Testis (tissue), 5 donors: ENCODE measurements at places on chromosomes 4 and X. TPM values are rescaled to one million over a fixed set of nuclear protein-coding genes. Genes with fewer than 3 reads are reported as not detected.

DNA sequence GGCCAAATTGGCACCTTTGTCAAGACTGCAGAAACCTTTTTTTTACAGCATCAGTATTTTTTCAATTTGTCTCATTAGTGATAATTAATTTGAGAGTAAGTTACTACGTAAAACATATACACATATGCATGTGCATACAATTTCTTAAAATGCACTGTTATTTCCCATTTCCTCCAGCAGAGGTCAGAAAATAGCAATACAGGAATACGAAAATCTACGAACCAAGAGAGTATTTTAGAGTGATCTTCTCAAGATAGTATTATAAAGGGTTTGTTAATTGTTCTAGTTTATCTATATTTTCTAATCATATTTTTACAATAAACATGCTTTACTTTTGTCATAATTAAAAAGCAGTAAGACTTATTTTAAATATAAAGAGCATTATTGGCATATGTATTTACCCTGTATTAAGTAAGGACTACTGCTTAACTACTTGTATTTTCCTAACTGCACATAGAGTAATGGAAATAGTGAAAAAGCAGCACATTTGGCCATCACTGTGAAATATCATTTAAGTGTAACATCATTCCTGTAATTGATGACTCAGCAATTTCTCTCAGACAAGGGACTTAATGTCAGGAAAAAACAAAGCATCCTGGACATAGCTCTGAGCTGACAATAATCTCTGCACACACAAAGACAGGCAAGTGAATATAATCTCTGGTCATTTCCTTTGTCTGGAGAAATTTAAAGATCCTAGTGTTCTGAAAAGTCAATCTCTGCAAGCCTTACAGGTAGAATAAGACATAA, 45.6 kb downstream of the MAOB start:
- H3K27ac ChIP-seq = no peak overlapping the region
- no peaks in the 10 kb centered on the region for H3K27me3 ChIP-seq
- H3K4me3 ChIP-seq = no peak overlapping the region
- no peaks in the 10 kb centered on the region for H3K36me3 ChIP-seq
- no peaks in the 10 kb centered on the region for H3K4me1 ChIP-seq

DNA sequence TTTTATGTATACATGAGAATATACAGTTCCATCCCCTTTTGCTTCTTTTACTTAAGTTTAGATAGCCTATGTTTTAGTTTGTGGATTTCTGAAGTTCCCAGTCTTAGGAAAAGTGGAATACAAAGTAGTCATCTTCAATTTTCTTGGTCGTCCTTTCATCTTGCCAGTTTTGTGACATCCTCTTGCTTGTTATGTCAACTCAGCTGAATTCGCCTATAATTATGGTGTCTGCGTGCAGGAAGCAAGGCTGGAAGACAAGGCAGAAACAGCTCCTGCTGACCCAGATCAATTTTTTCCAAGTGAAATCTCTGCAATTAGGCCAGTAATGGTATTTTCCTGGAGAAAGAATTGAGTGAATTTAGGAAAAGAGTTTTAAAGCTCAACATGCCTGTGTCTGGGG, 28.1 kb upstream of the NYX start:
- H3K27me3 ChIP-seq = no peaks in the 10 kb centered on the region
- DNase-seq = no peak
- H3K36me3 ChIP-seq = no peaks in the 10 kb centered on the region
- no peak overlapping the region for H3K4me3 ChIP-seq

DNA sequence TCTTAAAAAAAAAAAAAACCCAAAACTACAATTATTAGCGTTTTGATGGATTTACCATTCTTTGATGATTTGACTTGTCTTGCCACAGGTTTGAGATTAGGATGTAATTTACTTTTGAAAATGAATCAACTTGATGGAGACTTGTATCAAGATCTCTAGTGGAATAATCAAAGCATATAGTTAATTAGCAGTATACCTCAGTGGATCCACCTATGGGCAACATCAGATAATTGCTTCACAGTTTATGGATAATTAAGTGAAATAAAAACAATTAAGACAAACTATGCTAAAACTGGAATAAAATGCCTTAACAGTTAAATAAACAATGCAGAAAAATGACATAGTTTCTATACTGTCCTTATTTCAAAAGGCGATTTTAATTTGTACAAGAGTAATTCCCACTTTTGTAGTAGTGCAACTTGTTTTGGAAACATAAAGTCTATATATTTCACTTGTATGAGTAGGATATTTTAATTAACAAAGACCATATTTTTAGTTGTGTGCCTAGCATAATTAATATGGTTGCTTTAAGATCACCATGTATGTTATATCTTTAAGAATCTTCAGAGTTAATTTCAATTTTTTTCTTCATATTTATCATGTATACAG, 4.2 kb downstream of the CPEB2 start:
- peak overlapping the region; percentile 99 for H3K27ac ChIP-seq
- H3K4me1 ChIP-seq = peaks cover 8% of the 10 kb centered on the region
- DNase-seq = no peak
- no peaks in the 10 kb centered on the region for H3K27me3 ChIP-seq
- no peak overlapping the region for H3K4me3 ChIP-seq

DNA sequence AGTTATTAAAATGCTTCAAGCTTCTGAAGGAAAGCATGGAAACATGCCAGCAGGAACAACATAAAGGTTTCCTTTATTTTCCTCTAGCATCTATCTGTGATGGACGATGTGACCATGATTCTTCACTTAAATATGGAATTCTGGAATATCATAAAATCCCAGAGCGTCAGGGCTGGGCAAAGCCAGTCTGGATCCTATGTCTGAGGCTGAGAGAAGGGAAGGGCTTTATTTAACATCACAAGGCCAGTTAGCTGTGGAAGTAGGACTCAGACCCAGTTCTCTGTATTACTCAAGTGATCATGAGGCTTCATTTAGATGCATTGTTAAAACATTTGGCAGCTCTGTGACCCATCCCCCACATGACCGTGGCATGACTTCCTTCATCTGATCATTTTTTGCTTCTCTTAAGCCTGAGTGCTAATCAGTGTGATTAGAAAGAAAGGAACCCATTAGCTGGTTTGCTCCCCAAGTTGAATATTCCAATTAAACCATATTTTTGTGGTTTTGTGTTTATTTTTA, 40.9 kb upstream of the EOLA2 start:
- H3K4me3 ChIP-seq = no peak overlapping the region
- H3K4me1 ChIP-seq = peaks cover 9% of the 10 kb centered on the region
- H3K36me3 ChIP-seq = no peaks in the 10 kb centered on the region
- no peak overlapping the region for H3K27ac ChIP-seq
- H3K27me3 ChIP-seq = no peaks in the 10 kb centered on the region

GRCh38 chr4:170003071-170004070, 22.8 kb downstream of the MFAP3L start:
- H3K4me1 ChIP-seq = peaks cover 3% of the 10 kb centered on the region
- H3K4me3 ChIP-seq = no peak overlapping the region
- no peaks in the 10 kb centered on the region for H3K36me3 ChIP-seq
- no peaks in the 10 kb centered on the region for H3K27me3 ChIP-seq
- no peak for DNase-seq

- no peaks in the 10 kb centered on the region for H3K36me3 ChIP-seq
- DNase-seq = no peak
- no peaks in the 10 kb centered on the region for H3K4me1 ChIP-seq
- H3K27ac ChIP-seq = no peak overlapping the region
Measured at GRCh38 chr4:167890226-167890625, 202.1 kb upstream of the ANXA10 start.

DNA sequence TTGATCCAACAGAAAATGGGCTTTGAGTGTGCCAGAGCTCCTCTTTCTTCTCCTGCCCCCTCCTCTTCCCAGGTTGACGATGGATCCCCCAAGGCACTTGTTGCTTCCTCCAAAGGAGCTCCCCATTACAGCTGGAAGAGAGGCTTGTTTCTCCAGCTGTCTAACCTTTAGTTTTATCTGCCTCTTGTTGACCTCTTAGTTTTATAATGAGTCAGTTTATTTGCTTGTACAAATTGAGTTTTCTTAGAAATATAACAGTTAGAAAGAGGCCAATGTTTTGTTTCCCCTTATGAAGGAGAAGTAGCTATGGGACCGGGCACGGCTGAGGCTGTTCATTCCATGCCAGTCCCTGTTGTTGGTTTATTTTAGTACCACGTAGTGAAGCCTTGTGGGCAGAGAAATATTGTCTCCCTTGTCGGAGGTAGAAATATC, 158.2 kb downstream of the SPRY1 start:
- no peak for DNase-seq
- peak overlapping the region; percentile 70 for H3K27ac ChIP-seq
- no peaks in the 10 kb centered on the region for H3K36me3 ChIP-seq
- H3K4me1 ChIP-seq = peaks cover 24% of the 10 kb centered on the region

DNA sequence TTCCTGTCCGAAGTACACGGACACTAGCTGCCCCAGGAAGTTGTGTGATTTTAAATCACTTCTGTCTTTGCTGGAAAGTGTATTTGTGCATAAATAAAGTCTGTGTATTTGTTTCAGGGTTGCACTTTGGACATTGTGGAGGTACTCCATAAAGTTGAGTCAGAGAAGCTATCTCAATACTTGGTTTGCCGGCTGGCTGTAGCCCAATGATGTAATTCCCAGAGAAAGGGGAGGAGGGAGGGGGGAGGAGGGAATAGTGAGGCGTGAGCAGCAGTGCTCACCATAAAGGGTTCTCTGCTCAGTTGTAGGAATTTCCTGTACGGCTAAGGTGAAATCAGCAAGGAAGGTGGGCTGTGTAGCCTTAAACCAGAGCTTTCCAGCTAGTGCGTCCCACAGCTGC, 7.5 kb downstream of the APEX2 start:
- H3K4me3 ChIP-seq = no peak overlapping the region
- DNase-seq = no peak
- H3K4me1 ChIP-seq = no peaks in the 10 kb centered on the region
- no peaks in the 10 kb centered on the region for H3K27me3 ChIP-seq
- no peaks in the 10 kb centered on the region for H3K36me3 ChIP-seq

GRCh38 chr4:13007802-13008470, 476.2 kb downstream of the RAB28 start:
- H3K27me3 ChIP-seq = no peaks in the 10 kb centered on the region
- no peak overlapping the region for H3K4me3 ChIP-seq
- no peak overlapping the region for H3K27ac ChIP-seq
- no peaks in the 10 kb centered on the region for H3K4me1 ChIP-seq
- no peaks in the 10 kb centered on the region for H3K36me3 ChIP-seq

DNA sequence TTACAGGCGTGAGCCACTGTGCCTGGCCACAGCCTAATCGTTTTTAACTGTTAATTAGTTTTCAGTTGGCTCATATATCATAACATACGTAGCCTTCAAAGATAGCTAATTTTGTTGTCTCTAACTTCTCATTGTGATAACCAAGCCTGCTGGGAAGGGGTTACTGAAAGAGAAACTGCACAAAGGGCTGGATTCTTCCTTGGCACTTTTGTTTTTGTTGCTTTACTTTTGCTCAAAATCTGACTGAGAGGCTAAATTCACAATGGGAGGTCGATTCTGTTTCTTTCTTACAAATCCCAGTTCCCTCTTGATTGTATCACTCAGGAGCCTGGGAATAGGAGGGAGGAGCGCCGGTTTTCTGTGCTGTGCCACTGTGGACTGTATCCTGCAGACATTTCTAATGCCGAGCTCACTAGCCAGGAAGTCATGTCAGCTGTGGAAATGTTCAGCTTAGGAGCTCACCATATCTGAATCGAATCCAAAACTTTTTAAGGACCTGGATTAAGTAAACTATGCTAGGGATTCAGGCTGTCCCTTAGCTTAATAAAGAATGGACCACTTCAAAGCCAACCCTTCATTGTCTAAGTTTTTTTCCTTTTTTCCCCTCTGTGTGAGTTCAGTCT, 120.5 kb upstream of the FAT1 start:
- no peaks in the 10 kb centered on the region for H3K4me1 ChIP-seq
- H3K4me3 ChIP-seq = no peak overlapping the region
- no peaks in the 10 kb centered on the region for H3K36me3 ChIP-seq
- DNase-seq = peak; percentile 31
- peak overlapping the region; percentile 83 for H3K27ac ChIP-seq

DNA sequence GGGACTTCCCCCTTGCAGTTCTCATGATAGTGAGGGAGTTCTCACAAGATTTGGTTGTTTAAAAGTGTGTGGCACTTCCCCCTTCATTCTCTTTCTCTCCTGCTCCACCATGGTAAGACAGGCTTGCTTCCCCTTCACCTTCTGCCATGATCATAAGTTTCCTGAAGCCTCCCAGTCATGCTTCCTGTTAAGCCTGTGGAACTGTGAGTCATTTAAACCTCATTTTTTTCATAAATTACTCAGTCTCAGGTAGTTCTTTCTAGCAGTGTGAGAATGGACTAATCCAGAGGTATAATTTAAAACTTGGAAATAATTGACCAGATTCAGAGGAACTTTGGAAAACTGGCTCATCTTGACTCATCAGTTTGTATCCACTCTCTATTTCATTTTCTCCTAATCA, 129.0 kb downstream of the TMEM47 start:
- no peak overlapping the region for H3K4me3 ChIP-seq
- H3K27me3 ChIP-seq = no peaks in the 10 kb centered on the region
- no peaks in the 10 kb centered on the region for H3K4me1 ChIP-seq
- no peak overlapping the region for H3K27ac ChIP-seq

GRCh38 chr4:144565527-144566195, 80.3 kb upstream of the HHIP start:
- no peaks in the 10 kb centered on the region for H3K36me3 ChIP-seq
- no peak overlapping the region for H3K27ac ChIP-seq
- no peak for DNase-seq
- no peak overlapping the region for H3K4me3 ChIP-seq
- H3K4me1 ChIP-seq = no peaks in the 10 kb centered on the region
- no peaks in the 10 kb centered on the region for H3K27me3 ChIP-seq

- no peak overlapping the region for H3K4me3 ChIP-seq
- no peak overlapping the region for H3K27ac ChIP-seq
- no peaks in the 10 kb centered on the region for H3K4me1 ChIP-seq
- no peak for DNase-seq
- no peaks in the 10 kb centered on the region for H3K36me3 ChIP-seq
Measured at GRCh38 chrX:47644557-47645091, 5.7 kb downstream of the ELK1 start.

DNA sequence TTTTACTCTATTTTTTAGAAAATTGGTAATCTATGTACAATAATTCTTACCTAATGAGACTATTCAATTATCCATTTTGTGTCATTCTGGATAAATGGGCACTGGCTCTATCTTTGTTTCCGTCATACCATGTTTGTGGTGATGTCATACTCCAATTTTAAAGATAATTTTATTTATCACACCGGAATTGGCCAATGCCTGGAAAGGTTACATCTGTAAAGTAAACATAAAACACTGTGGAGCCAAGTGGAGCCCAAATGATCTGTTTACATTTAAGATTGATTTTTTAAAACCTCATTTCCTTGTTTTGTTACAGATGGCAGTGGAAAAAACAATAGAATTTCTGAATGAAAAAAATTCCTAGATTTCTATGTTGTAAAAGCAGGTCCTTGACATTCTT, 120.2 kb upstream of the GPRIN3 start:
- H3K36me3 ChIP-seq = no peaks in the 10 kb centered on the region
- no peak for DNase-seq
- H3K27ac ChIP-seq = no peak overlapping the region
- no peaks in the 10 kb centered on the region for H3K4me1 ChIP-seq
- H3K27me3 ChIP-seq = no peaks in the 10 kb centered on the region

- no peaks in the 10 kb centered on the region for H3K27me3 ChIP-seq
- DNase-seq = no peak
- H3K27ac ChIP-seq = no peak overlapping the region
- no peaks in the 10 kb centered on the region for H3K36me3 ChIP-seq
- peak overlapping the region; percentile 59 for H3K4me3 ChIP-seq
Measured at GRCh38 chr4:151408380-151408629, 671 bp upstream of the FHIP1A start.

The C4orf50 gene
- total RNA-seq = 2.7 TPM

The APOO gene
- 31.1 TPM for total RNA-seq

The SLC10A4 gene
- 1.1 TPM for total RNA-seq

The SHROOM4 gene
- 6.5 TPM for total RNA-seq

The PF4V1 gene
- total RNA-seq = not detected

The ACOX3 gene
- 35.9 TPM for total RNA-seq

The MBNL3 gene
- total RNA-seq = 319 TPM

The ARMCX5 gene
- 17.3 TPM for total RNA-seq

The TEC gene
- 10.8 TPM for total RNA-seq
